ENCODE measurements at places on chromosomes 6 and 20. TPM values are rescaled to one million over a fixed set of nuclear protein-coding genes. Genes with fewer than 3 reads are reported as not detected.

Gene OR12D3
- total RNA-seq = not detected

Gene RIPPLY2
- total RNA-seq = not detected

Gene SIRPD
- total RNA-seq = not detected

Gene POPDC3
- 0.20 TPM for total RNA-seq

Gene FABP7
- total RNA-seq = not detected

Gene GLP1R
- total RNA-seq = not detected

Gene CAP2
- total RNA-seq = 7.9 TPM

Gene NUP153
- total RNA-seq = 55.2 TPM

Gene TMEM200A
- total RNA-seq = not detected

Gene BPIFB2
- 54.5 TPM for total RNA-seq

Gene MYLK2
- not detected for total RNA-seq

Gene KHDC1
- total RNA-seq = not detected

Gene MAS1
- total RNA-seq = not detected

Gene SLC35D3
- not detected for total RNA-seq

Gene TFAP2D
- not detected for total RNA-seq

Gene SULF2
- total RNA-seq = 50.9 TPM

Gene PHACTR3
- total RNA-seq = not detected

Gene BTBD3
- 32.2 TPM for total RNA-seq

Gene FHL5
- not detected for total RNA-seq

Gene EYS
- total RNA-seq = not detected

Gene MAFB
- total RNA-seq = 0.11 TPM

Gene TEAD3
- 14.4 TPM for total RNA-seq

Gene ORC3
- 43.5 TPM for total RNA-seq

Gene LY6G5B
- 0.73 TPM for total RNA-seq

Gene KIF3B
- 36.4 TPM for total RNA-seq

Gene EFHC1
- total RNA-seq = 23.4 TPM

Gene RGS17
- not detected for total RNA-seq

Gene OLIG3
- total RNA-seq = not detected

Gene ERMARD
- 8.4 TPM for total RNA-seq

Gene PMEPA1
- total RNA-seq = not detected

Gene POM121L2
- not detected for total RNA-seq

Gene DYNLRB1
- 140 TPM for total RNA-seq

Gene TINAG
- not detected for total RNA-seq

Gene PROKR2
- not detected for total RNA-seq

Gene HSPA12B
- total RNA-seq = not detected

Gene CST5
- not detected for total RNA-seq

Gene FOXS1
- not detected for total RNA-seq

Gene SYNJ2
- 39.1 TPM for total RNA-seq

Gene PLG
- 3.9 TPM for total RNA-seq

Gene TUBB2B
- 9.3 TPM for total RNA-seq

Gene FBXO30
- 11.4 TPM for total RNA-seq

Gene ACTL10
- not detected for total RNA-seq
